ENCODE measurements at places on chromosomes 16 and 17. TPM values are rescaled to one million over a fixed set of nuclear protein-coding genes. Genes with fewer than 3 reads are reported as not detected.

DNA sequence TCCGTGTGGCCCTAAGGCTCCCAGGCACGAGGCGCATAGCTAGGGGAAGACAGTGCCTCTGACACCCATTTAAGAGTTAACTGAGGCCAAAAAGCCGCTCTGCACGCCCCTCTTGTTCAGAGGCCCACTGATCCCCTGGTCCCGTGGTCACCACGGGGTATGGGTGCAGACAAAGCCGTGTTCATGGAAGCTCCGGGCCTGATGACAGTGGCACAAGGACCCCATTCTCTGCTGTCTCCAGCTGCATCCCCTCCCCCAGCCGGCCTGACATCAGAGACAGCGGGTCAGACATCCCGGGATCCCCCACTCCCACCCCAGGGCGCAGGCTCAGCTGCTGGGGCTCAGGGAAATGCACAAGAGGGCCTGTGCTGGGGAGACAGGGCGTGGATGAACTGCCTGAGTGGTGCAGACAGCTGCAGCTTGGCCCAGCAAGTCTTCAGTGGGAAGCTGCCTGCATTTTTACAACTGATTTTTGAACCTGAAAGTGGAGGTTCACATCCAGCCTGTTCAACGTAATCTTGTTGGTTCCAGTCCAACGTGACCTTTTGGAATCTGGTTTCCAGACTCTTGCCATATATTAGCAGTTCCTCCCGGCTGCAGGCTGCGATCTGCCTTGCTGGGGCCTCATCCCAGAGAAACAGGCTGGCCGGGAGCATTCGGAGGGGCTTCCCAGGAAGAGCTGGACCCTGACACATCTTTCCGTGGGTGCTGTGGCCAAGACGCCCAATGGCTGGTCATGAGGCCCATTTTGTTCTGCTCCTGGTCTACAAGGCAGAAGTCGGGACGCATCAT is 9.7 kb upstream of the BAHCC1 start:
- DNase-seq = no peak

GRCh38 chr16:50281391-50282009 is 15.1 kb downstream of the ADCY7 start:
- DNase-seq = no peak

DNA sequence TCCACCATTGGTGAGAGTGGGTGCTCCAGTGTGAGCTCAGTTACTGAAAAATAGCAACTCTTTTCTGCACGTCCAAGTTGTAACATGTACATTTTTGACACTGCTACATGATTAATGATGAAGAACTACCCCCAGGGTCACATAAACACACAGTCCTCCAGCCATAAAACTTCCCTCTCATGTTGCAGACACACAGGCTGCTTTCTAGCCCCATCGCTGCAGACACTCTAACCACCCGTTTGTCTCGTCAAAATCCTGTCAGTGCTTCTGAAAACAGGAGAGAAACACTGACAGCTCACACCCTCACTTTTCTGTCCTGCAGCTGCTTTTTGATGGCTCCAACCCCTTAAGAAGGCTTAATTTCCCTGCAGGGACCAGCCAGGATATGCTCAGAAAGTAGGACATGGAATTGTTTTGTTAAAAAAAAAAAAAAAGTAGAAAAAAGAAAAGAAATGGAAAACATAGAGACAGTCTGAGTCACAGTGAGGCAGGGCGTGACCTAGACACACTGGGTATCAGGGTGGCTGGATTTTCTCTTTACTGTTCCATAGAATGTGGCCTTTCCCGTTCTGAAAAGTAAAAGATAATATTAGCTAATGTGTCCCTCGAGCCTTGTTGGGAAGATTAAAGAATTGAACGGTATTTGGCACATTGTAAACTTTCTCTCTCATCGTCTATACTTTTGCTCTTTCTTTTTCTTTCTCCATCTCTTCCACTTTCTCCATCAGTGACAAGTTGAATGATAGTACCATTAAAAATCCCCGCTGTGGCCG is 20.7 kb upstream of the CCL5 start:
- DNase-seq = no peak

- no peak for DNase-seq
Measured at GRCh38 chr17:3965118-3965800, 1.0 kb upstream of the ATP2A3 start.

- DNase-seq = no peak
Measured at GRCh38 chr17:705863-706262, 8.8 kb downstream of the VPS53 start.

- no peak for DNase-seq
Measured at GRCh38 chr17:42266918-42267766, 9.0 kb downstream of the STAT5B start.

GRCh38 chr16:2715519-2715918 is 4.5 kb downstream of the PRSS27 start:
- peak; percentile 35 for DNase-seq

- no peak for DNase-seq
Measured at GRCh38 chr16:31093132-31093703, 1.4 kb downstream of the VKORC1 start.

GRCh38 chr17:12055889-12056288 is 35.2 kb downstream of the MAP2K4 start:
- no peak for DNase-seq

DNA sequence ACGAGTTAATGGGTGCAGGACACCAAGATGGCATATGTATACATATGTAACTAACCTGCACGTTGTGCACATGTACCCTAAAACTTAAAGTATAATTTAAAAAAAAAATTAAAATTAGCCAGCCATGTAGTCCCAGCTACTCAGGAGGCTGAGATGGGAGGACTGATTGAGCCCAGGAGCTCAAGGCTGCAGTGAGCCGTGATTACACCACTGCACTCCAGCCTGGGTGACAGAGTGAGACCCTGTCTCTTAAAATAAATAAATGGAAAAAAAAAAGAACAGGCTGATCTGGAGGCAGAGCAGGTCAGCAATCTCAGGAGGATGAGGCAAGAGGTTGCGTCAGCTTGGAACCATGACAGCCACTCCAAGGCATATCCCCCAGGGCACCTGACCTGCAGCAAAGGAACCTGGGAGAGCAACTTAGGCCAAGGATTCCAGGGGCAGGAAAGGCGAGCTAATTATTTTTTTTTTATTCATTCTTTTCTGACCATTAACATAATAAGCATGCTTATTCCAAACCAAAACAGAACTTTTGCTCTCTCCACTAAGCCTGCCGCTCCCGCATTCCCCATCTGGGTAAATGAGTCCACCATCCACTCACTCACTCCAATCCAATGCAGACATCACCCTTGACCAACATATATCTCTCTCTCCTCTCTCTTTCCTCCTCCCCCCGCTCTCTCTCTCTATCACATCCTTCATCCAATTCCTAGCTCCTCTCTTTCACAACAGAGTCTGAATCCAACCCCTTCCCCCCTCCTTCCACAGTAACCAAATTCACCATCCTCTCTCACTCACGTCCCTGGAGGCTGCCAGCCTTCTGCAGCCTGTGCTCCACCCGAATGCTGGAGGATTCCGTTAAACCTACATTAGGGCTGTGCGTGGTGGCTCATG is 47.7 kb downstream of the TK2 start:
- DNase-seq = peak; percentile 27

- DNase-seq = no peak
Measured at GRCh38 chr17:13518261-13519000, 83.3 kb downstream of the HS3ST3A1 start.

DNA sequence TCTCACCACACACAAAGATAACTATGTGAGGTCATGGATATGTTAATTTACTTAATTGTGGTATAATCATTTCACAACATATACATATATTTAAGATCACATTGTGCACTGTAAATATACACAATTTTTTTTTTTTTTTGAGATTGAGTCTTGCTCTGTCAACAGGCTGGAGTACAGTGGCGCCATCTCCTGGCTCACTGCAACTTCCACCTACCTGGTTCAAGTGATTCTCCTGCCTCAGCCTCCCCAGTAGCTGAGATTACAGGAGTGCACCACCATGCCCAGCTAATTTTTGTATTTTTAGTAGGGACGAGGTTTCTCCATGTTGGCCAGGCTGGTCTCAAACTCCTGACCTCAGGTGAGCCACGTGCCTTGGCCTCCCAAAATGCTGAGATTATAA is 11.5 kb upstream of the PRSS54 start:
- DNase-seq = no peak

DNA sequence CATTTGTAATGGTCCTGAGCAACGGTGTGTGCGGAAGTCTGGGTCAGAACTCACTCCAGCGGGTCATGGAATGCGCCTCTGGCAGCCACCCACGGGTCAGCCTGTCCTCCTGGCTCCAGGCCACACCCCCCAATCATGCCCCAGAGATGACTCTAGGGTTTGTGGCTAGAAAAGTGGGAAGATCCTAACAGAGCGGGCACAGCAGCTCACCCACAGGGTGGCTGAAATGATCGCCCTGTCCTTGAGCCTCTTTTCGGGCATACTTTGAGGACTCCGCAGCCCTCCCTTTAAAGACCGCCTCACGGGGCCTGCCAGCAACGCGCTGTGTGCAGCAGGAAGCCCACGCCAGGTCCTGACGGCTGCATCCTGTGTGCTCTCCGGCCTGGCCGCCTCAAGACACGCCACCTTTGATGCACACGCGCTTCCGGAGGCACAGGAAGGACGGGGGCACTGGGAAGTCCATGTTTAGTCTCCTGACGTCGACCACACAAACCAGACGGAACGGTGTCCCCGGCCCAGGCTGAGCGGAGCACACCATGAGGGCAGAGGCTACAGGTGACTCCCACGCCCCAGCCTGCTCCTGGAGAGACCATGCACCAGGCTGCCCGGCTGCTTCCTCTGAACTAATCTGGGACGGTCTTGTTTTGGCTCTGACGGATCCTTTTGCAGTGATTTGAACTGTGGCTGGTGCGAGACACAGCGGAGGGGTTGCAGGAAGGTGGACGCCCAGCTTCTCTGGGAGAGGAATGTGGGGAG is 92.9 kb downstream of the TBC1D16 start:
- DNase-seq = peak; percentile 16

- DNase-seq = no peak
Measured at GRCh38 chr16:54980821-54981220, 50.2 kb downstream of the IRX5 start.

Gene DPEP3
- total RNA-seq = 0.24 TPM

Gene SLC12A3
- not detected for total RNA-seq

Gene ANKS4B
- total RNA-seq = not detected

Gene MT4
- total RNA-seq = not detected

Gene C17orf78
- total RNA-seq = not detected

Gene FOXL1
- 0.09 TPM for total RNA-seq

Gene TBX6
- total RNA-seq = 0.56 TPM

Gene KCNJ12
- total RNA-seq = 2.3 TPM

Gene CHMP1A
- 78.1 TPM for total RNA-seq

Gene SNAI3
- total RNA-seq = 2.3 TPM
